ENCODE measurements at places on chromosomes 7 and 10. TPM values are rescaled to one million over a fixed set of nuclear protein-coding genes. Genes with fewer than 3 reads are reported as not detected.

DNA sequence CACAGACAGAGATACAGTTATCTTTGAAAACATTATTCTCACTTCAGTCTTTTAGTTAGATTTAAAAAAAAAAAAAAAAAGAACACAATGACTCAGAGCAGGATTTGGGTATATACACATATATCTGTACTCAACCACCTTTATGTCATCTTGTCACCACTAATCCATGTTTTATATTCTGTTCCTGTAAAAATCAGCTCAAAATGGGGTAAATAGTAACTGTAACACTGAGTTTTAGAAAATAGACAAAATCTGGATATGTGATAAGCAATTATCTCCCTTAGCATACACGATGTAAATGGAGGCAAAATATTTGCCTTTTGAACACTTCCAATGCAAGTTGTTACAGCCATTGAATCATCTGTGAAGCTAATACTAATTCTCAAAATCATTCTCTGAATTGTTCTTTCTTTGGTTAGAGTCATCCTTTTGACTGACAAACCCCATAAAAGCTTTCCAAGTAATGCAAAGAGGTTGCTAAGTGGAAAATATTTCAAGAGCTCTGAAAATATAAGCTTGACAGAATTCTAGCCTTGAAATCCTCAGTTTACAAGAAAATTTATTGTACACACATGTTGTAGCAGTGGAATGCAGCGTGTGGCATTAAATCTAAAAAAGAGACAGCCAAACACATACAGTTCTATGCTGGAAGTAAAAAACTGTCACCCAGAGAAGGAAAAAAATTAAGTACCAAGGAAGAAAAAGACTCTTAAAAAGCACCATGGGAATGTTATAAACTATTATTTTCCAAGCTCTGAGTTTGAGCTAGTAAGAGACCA is 502.2 kb upstream of the PHF14 start:
- no peak for DNase-seq

SLIT1 gene
- total RNA-seq = 0.42 TPM

ITIH5 gene
- total RNA-seq = 23.3 TPM

DNA sequence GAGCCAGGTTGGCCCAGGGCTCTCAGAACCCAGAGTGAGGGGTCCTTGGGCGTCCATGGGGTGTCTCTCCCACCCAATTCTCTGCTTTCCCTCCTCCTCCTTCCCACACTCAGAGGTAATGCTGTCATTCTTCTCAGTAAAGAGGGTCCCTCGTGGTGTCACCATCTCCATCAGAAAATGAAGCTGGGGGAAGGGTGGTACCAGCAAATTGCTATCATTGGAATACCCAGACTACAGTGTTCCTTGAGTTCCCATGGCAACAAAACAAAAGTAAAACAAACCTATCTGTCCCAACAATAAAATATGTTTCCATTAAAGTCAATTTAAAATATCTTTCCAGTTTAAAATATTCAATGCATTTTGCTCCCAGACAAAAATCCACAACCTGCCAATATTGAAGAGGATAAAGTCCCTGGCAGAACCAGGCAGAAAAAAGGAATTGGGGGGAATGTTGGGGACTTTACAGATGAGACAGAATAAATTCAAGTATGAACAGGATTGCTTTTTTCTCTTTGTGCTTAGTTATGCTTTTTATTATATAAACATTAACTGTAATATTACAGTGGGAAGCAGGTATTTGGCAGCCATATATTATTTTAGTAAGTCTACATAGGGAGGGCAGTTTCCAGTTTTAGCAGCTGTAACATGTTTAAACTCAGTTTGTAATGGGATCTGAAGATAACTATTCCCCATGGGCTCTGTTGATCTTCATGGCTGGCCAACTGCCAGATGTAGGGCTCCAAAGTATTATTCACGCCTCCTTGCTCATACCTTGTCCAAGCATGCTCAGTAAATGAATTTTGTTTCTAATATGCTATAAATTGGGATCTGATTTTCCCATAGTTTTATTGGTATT is 182.1 kb downstream of the ARID5B start:
- DNase-seq = peak; percentile 78

FRMD4A gene
- 65.6 TPM for total RNA-seq

SERPINE1 gene
- total RNA-seq = 57.1 TPM

DNA sequence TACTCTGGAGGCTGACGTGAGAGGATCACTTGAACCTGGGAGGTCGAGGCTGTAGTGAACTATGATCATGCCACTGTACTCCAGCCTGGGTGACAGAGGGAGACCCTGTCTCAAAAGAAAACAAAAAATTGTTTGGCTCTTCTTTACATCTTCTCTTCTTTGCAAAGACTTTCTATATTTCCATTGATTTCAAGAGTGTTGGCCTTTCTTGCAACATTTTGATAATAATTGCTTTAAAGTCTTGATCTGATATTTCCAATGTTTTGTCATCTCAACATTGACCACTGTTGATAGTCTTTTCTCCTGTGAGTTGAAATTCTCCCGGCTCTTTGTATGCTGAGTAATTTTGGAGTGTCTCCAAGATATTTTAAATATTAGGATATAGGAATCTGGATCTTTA is 17.8 kb upstream of the CLDN4 start:
- DNase-seq = no peak

DNA sequence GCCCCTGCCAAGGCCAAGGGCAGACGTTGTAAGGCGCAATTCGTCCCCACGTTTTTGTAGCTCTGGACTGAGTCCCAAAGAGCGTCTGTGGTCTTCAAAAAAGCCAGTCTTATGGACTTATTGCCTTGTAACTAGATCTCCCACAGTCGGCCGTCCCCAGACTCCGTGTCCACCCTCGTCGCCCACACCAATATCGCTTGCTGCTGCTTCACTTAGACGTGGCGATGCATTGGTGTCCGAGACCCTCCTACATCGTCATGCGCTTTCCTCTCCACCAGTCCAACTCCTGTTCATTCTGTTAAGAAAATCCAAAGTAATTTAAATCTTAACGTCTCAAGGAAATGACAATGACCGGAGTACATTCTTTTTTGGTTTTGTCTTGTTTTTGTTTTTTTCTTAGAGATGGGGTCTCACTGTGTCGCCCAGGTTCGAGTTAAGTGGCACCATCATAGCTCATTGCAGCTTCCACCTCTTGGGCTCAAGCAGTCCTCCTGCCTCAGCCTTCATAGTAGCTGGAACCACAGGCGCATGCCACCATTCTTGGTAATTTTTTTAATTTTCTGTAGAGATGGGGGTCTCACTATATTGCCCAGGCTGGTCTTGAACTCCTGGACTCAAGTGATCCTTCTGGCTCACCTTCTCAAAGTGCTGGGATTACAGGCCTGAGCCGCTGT is 851 bp downstream of the KIFBP start:
- no peak for DNase-seq

AKR1C8 gene
- total RNA-seq = not detected

DNA sequence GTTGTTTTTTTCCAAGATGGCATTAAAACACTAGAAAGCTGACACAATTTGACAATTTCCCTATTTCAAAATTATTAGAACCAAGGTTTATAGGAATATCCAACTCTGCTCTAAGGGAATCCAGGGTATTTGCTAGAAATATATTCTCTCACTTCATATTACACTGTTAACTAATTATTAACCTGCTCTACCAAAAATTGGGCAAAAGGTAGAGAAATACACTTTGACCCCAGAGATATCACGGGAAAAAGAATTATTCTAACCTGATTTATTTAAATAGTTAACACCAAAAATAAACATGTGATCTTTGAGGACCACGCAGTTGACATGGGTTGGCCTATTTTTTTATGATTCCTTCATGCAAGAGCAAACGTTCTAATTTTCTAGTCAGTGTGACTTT is 21.6 kb upstream of the FAM13C start:
- DNase-seq = no peak

- DNase-seq = no peak
Observed at GRCh38 chr10:127276794-127277462, 80.5 kb upstream of the INSYN2A start.

Measured in aorta (tissue), 5 donors.